Cortex of kidney (tissue), 1 donor: ENCODE measurements at places on chromosomes 5 and 9.

DNA sequence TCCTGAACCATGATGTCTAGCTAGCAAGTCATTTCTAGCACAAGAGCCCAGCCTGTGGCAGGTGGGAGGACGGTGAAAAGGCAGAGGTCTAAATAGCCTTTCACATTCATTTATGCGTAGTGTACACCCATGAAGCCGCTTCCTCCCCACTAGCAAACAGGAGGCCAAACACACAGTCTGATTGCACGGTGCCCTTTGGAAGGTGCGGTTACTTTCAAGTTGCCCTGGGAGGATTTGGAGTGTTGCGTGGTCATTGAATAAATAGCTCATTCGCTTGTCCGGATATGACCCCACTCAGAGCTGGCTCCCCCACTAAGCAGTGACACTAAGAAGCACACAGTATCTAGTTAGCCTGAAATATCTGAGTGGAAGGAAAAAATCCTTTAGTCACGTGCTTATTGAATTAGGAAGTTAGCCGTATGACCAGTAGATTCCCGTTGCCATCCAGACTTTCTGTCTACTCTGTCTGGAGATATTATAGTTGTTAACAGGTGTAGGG lies 664 bp upstream of the ARSB start:
- DNase-seq, result no peak

DNA sequence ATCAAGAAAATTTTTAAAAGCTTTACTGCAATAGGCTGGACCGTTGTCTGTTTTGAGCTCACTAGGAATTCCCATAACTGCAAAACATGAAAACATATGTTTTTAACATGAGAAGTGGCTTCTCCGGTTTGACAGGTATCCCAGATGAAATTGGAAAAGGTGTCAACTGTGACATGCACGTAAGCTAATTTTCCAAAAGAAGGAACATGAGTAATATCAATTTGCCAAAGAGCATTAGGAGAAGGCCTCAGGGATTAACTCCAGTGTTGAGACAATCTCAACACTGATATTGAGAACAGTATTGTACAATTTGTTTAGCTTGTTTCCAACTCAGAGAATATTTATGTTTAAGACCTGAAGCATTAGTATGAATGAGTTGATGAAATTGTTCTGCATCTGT lies 215.5 kb upstream of the KCNN2 start:
- DNase-seq, result no peak

- no peak for DNase-seq
These were observed 21.1 kb upstream of the MEIKIN start for GRCh38 chr5:131966551-131966950.

- DNase-seq, result no peak
These were observed 127.6 kb upstream of the NMUR2 start for GRCh38 chr5:152532714-152533113.

- no peak for DNase-seq
These were observed 154.0 kb downstream of the SLC12A2 start for GRCh38 chr5:128237546-128237945.

DNA sequence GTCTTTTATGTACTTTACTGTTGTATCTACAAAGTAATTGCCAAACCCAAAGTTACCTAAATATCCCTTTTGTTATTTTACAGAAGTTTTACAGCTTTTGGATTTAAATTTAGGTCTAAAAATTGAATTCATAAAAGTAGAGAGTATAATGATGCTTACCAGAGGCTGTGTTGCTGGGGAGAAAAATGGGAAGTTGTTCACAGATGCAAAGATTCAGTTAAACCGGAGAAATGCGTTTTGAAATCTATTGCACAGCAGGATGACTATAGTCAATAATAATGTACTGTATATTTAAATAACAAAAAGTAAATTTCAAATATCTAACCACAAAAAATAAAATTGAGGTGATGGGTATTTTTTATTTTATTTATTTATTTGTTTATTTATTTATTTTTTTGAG lies 2.6 kb upstream of the ANKRD18A start:
- DNase-seq, result no peak

DNA sequence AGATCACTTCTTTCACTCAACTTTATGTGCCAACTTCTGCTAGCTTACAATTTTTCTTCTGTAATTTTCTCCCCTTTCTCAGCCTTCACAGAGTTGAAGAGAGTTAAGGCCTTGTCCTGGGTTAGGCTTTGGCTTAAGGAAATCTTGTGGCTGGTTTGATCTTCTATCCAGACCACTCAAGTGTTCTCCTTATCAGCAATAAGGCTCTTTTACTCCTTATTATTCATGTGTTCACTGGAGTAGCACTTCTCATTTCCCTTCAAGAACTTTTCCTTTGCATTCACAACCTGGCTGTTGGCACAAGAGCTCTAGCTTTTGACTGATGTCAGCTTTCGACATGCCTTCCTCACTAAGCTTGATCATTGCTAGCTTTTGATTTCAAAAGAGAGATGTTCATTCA lies 86.9 kb upstream of the ALDH1B1 start:
- no peak for DNase-seq

- DNase-seq, result no peak
These were observed 796.0 kb upstream of the CHD1 start for GRCh38 chr5:99724732-99725290.

DNA sequence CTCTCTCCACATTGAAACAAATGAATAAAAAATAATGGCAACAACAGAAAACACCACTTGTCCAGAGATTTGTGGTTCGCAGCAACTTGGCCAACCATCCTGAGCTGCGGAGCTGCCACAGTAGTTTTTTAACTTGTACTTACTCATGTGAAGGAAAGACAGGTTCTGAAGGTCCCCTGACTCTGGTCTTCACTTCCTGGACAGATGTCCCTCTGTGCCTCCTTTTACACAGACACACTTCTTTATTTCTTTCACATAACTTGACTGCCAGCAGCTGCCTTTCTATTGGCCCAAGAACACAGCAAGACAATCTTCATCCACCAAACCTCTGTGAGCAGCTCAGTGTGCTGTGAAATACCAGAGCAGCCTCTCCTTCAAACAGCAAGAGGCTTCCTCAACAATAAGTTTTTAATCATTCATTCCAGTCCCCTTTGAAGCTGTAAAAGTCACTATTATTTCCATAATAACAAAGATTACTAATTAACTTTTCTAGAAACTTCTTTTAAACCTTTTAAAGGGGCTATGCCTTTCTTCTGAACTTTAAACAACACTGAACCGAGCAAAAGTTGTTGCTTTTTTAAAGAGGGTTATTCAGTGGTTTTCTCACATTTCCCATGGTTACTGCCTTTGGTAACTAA lies 198.7 kb downstream of the NR2F1-AS1 start:
- no peak for DNase-seq

GRCh38 chr5:20610681-20611080 lies 622.7 kb upstream of the CDH18 start:
- DNase-seq, result no peak

GRCh38 chr5:122435761-122436160 lies 123.7 kb downstream of the SNCAIP start:
- DNase-seq, result no peak

DNA sequence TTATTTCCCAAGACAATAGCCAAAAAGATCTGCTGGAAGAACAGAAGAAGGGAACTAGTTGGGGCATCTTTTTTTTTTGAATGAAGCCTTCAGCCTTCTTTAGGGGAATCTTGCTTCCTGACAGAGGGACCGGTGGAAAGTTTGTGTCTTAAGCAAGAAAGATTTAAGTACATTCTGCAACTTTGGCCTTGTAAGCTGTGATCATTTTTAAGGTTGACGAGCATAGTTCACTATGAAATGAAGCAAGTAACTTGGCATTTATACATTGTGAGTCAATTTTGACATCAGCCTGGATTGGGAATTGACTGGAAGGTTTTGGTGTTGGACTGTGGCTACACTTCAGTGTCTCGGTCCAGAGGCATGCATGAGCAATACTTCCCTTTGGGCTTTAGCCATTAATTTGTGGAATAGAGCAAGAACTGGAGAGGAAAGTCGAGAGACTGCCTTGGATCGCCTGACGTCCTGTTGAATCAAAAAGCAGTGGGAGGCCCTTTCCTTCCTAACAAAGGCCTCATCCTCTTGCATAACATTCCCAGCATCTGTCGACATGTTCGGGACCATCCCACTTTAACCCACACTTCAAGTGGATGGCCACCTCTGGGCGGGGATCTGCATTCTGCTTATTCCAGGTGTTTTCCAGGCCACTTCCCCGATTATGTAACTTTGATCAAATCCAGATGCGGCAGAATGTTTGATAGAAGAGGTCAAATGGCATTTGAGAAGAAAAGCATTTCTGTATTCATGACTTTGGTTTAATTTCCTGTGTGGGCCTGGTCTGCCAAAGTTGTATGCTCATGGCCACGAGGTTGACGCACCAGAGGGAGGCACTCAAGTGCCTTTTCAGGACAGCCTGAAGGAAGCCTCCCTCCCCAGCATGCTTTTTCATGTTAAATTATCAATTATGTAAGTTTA lies 12.5 kb downstream of the ABL1 start:
- no peak for DNase-seq

DNA sequence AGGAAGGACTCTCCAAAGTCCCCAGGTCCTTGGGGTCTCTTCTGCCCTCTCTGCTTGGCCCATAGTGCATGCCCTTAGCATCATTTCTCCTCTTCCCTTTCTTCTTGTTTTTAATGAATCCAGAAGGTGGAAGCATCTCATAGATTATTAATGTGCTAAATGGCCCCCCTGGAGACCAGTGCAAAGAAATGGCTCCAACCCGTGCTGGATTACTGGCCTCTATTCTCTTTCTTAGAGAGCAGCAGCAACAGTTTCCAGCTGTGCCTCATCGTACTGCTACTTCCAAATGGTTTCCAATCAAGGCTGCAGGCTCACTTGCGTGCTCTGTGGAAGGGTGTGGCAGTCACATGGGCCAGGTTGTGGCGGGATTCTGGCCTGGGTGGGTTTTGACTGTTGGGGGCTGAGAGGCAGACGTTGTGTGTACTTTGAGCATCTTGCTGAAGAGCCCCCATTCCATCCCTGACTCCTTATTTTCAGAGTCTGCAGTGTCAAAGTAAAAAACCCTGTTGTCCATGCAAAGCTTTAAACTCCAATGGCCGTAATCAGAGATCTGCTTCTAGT lies 139.7 kb downstream of the GABBR2 start:
- no peak for DNase-seq

- DNase-seq, result no peak
These were observed 130.6 kb downstream of the RXRA start for GRCh38 chr9:134456756-134457305.

GRCh38 chr9:127990554-127990953 lies 9.8 kb upstream of the EEIG1 start:
- DNase-seq, result no peak

DNA sequence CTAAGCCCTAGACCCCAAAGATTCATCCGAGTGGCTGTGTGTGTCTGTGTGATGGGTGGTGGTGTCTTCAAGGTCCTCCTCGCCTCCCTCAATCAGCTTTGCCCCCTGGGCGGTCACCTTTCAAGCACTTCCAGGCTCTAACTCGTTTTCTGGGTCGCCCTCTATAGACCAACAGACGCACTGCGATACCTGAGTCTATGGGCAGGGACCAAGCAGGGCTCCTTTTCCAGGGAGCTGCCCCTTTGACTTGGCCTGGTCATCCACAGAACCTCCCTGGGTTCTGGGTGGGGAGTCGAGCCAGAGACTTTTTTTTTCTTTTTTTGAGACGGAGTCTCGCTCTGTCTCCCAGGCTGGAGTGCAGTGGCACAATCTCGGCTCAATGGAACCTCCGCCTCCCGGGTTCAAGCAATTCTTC lies 1.1 kb downstream of the SLC27A4 start:
- no peak for DNase-seq

GRCh38 chr9:127801955-127802575 lies 617 bp upstream of the FPGS start:
- DNase-seq, result no peak

DNA sequence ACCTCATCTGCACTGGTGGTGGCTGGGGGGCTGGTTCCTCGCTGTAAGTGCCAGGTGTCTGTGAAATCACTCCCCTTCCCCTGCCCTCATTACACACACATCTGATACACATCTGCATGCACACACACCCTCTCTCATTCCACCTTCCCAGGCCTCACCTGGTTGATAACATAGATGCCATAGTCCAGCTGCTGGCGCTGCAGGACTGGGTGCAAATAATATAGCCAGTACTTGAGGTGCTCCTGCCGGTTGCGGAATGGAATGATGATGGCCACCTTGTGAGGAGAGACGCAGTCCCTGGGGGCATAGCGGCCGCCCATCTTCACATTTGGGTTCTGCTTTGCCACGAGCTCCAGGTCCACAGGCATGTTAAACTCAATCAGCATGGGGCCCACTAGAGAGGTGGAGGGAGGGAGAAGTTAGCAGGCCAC lies 32.1 kb downstream of the B4GALT1 start:
- DNase-seq, result no peak

DNA sequence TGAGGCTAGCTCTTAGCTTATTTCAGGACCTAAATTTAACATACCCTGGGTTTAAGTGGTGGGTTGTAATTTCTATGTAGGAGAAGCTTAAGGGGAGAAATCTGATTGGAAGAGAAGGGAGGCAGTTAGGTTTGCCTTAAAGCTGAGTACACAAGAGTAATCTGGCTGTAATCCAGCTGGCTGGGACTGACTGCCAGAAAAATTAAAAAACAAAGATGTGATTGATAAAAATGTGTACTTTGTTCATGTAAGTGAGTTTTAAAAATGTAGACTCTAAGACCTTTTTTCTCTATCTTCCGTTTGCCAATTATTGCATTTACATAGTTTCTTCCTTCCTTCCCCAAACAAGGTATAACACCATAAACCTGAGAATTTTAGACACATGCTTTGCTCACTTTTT lies 17.5 kb upstream of the MSMP start:
- DNase-seq, result no peak

- no peak for DNase-seq
These were observed 372.7 kb downstream of the ICE1 start for GRCh38 chr5:5795074-5795771.

- no peak for DNase-seq
These were observed 47.4 kb downstream of the CSNK1G3 start for GRCh38 chr5:123559434-123559775.

- no peak for DNase-seq
These were observed 12.5 kb upstream of the C5orf63 start for GRCh38 chr5:127085796-127086195.

GRCh38 chr9:85056203-85056572 lies 386.7 kb downstream of the NTRK2 start:
- DNase-seq, result no peak

DNA sequence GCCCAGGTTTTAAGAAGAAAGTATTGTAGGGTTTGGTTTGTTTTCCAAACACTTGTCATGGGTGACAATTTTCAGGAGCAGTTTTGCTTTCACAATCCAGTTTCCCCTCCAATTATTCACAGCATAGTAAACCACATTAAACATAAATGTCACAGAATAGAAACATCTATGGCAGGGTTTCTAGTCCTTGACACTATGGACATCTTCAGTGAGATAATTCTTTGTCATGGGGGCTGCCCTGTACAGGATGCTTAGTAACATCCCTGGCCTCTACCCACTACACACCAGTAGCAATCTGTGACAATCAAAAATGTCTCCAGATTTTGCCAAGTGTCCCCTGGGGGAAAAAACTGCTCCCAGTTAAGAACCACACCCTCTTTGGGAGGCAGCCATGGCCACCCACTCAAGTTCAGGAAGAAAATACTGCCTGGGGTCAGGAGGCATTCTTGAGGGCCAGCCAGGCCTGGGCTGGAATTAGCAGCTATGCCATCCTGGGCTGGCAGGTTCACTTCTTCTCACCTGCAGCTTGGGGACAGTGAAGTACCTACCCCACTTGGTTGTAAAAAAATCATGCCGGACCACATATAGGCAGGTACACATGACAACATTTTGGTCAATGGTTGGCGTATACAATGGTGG lies 116.3 kb downstream of the HSD17B3 start:
- no peak for DNase-seq

- DNase-seq, result no peak
These were observed 482 bp downstream of the SLC27A6 start for GRCh38 chr5:128965638-128966302.
